ENCODE measurements at places on chromosomes 6 and 20.

- no peak overlapping the region for H3K27ac ChIP-seq
- no peaks in the 10 kb centered on the region for H3K36me3 ChIP-seq
- H3K4me3 ChIP-seq: no peak overlapping the region
- H3K4me1 ChIP-seq: peaks cover 2% of the 10 kb centered on the region
- DNase-seq: no peak
- no peaks in the 10 kb centered on the region for H3K27me3 ChIP-seq
These were observed 47.9 kb upstream of the DDR1 start for GRCh38 chr6:30836431-30836866.

- peaks cover 5% of the 10 kb centered on the region for H3K27me3 ChIP-seq
- no peak overlapping the region for H3K27ac ChIP-seq
- no peaks in the 10 kb centered on the region for H3K4me1 ChIP-seq
These were observed 31.6 kb upstream of the EPB41L1 start for GRCh38 chr20:36122931-36123288.

- H3K36me3 ChIP-seq: no peaks in the 10 kb centered on the region
- H3K4me1 ChIP-seq: peaks cover 10% of the 10 kb centered on the region
- no peak overlapping the region for H3K27ac ChIP-seq
- no peak overlapping the region for H3K4me3 ChIP-seq
These were observed 6.0 kb upstream of the BEND3 start for GRCh38 chr6:107121266-107121665.

DNA sequence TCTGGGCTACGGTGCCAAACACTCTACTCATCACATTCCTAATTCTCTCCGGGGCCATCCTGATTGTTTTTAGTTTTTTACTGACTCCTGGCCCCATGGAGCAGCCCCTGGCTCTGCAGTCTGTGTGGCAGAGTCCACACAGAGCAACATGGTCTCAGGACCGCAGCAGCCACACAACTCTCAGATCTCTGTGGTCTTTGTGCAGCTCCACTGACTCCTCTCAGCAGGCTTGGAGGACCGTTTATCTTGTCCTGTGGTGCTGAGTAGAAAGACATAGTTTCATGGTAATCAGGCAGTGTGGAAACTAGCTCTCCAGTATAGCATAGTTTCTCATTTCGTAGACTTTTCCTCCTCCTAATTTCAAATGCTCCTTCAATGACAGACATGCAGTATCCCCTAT is 168.4 kb downstream of the EDN1 start:
- DNase-seq: no peak
- peaks cover 16% of the 10 kb centered on the region for H3K27me3 ChIP-seq
- no peak overlapping the region for H3K4me3 ChIP-seq

GRCh38 chr20:3674995-3675900 is 6.6 kb downstream of the ADAM33 start:
- no peak overlapping the region for H3K4me3 ChIP-seq
- peaks cover 1% of the 10 kb centered on the region for H3K4me1 ChIP-seq
- H3K27ac ChIP-seq: no peak overlapping the region
- DNase-seq: no peak

GRCh38 chr6:46491628-46492547 is 639 bp upstream of the RCAN2 start:
- H3K27me3 ChIP-seq: peaks cover 26% of the 10 kb centered on the region
- H3K27ac ChIP-seq: no peak overlapping the region
- peaks cover 30% of the 10 kb centered on the region for H3K4me1 ChIP-seq
- no peaks in the 10 kb centered on the region for H3K36me3 ChIP-seq

DNA sequence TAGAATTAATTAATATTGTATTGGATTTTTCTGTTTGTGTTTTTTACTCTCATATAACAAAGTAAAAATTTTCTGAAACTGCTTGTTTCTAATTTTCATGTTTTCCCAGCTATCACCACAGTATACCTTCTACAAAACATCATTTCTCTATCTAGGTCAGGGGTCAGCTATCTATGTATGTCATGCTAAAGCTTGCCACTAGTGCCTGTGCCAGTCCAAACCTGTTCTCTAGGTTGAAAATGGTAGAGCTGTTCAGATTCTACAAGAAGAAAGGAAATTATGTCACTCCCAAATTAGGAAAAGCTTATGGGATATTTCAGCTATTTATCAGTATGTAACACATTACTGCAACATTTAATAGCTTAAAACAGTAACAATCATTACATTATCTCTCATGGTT is 5.8 kb upstream of the ME1 start:
- H3K36me3 ChIP-seq: no peaks in the 10 kb centered on the region
- H3K4me1 ChIP-seq: no peaks in the 10 kb centered on the region
- no peak overlapping the region for H3K27ac ChIP-seq
- H3K4me3 ChIP-seq: no peak overlapping the region
- no peaks in the 10 kb centered on the region for H3K27me3 ChIP-seq

- no peaks in the 10 kb centered on the region for H3K36me3 ChIP-seq
- H3K4me1 ChIP-seq: no peaks in the 10 kb centered on the region
- no peak for DNase-seq
- H3K27ac ChIP-seq: no peak overlapping the region
These were observed 29.3 kb downstream of the SCML4 start for GRCh38 chr6:107794771-107795170.

DNA sequence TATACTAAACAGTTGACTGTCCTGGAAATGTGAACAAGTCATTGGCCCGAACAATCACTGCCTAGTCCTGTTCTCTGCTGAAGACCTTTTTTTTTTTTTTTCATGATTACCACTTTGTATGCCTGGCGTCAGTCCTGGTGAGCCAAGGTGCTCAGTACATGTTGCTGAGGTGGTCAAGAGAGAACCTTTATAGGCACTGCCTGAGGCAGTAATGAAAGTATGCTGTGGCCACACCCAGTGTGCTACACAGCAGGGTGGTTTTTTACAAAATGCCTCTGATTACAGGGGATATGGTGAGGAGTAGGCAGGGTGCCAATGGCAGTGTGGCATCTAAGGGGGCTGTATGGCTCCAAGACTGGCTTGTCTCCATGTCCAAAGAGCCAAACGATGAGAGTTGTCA is 135.1 kb upstream of the ENPP5 start:
- DNase-seq: no peak
- H3K4me3 ChIP-seq: no peak overlapping the region
- no peaks in the 10 kb centered on the region for H3K4me1 ChIP-seq

GRCh38 chr20:30812739-30813411 is 444.6 kb upstream of the DEFB115 start:
- no peak for DNase-seq
- H3K27ac ChIP-seq: no peak overlapping the region
- H3K4me3 ChIP-seq: no peak overlapping the region
- H3K27me3 ChIP-seq: no peaks in the 10 kb centered on the region
- H3K36me3 ChIP-seq: peaks cover 11% of the 10 kb centered on the region

GRCh38 chr6:140736231-140736630 is 1361.8 kb upstream of the CITED2 start:
- H3K27ac ChIP-seq: no peak overlapping the region
- no peaks in the 10 kb centered on the region for H3K36me3 ChIP-seq
- H3K4me1 ChIP-seq: peaks cover 8% of the 10 kb centered on the region
- no peaks in the 10 kb centered on the region for H3K27me3 ChIP-seq

- H3K36me3 ChIP-seq: no peaks in the 10 kb centered on the region
- peaks cover 57% of the 10 kb centered on the region for H3K27me3 ChIP-seq
- no peak overlapping the region for H3K4me3 ChIP-seq
- no peak for DNase-seq
- H3K4me1 ChIP-seq: no peaks in the 10 kb centered on the region
- H3K27ac ChIP-seq: no peak overlapping the region
These were observed 100.1 kb downstream of the YTHDF1 start for GRCh38 chr20:63115651-63116411.

DNA sequence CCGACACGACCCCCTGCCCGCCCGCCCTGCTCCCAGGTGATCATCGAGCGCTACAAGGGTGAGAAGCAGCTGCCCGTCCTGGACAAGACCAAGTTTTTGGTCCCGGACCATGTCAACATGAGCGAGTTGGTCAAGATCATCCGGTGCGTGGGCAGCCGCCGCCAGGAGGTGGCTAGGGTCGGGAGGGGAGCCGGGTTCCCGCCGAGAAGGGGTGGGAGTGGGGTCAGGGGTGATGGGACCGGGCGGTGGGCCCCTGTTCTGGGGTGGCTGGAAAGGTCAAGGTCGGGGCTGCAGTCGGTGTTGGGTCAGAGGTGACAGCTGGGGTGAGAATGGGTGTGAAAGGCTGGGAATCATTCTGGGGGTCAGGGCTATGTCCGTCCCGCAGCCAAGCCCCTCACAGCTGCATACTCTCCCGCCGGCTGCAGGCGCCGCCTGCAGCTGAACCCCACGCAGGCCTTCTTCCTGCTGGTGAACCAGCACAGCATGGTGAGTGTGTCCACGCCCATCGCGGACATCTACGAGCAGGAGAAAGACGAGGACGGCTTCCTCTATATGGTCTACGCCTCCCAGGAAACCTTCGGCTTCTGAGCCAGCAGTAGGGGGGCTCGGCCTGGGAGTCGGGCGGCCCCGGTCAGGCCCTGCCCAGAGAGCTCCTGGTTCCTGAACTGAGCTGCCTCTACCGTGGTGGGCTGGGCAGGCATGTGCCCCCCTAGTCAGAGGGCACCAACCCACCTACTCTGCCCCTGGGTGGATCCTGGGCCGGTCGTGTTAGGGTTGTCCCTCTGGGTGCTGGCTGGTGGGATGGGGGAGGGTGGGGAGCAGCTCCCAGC is 1.0 kb downstream of the MAP1LC3A start:
- peak overlapping the region; percentile 67 for H3K4me3 ChIP-seq
- peak overlapping the region; percentile 94 for H3K27ac ChIP-seq
- H3K4me1 ChIP-seq: peaks cover 6% of the 10 kb centered on the region
- peaks cover 9% of the 10 kb centered on the region for H3K27me3 ChIP-seq
- H3K36me3 ChIP-seq: peaks cover 8% of the 10 kb centered on the region

- H3K36me3 ChIP-seq: no peaks in the 10 kb centered on the region
- H3K4me1 ChIP-seq: no peaks in the 10 kb centered on the region
- no peak for DNase-seq
- H3K27me3 ChIP-seq: peaks cover 11% of the 10 kb centered on the region
These were observed 21.5 kb downstream of the RIMS4 start for GRCh38 chr20:44788706-44789456.

GRCh38 chr6:42704251-42704936 is 18.0 kb downstream of the PRPH2 start:
- H3K4me3 ChIP-seq: no peak overlapping the region
- peaks cover 1% of the 10 kb centered on the region for H3K4me1 ChIP-seq

DNA sequence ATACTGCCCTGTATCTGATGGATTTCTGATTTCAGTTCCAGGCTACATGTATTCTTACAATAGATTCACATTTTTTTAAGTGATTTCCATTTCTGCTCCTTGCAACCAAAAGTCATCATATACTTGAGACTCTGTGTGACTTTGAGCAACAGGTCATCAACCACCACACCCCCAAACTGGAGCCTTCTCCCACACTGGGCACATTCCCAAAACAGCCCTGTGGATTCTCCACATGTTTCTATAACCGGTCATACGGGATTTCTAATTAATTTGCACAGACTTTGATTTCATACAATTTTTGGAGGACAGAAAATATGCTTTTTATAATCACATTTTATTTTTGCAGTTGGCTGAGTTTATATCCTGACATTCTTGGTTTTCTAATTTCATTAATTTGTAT is 317.2 kb upstream of the ID4 start:
- H3K4me1 ChIP-seq: peaks cover 3% of the 10 kb centered on the region
- no peak for DNase-seq
- H3K36me3 ChIP-seq: peaks cover 11% of the 10 kb centered on the region
- H3K27me3 ChIP-seq: no peaks in the 10 kb centered on the region
